Stimulated activated CD4-positive, alpha-beta T cell treated with anti-CD3 and anti-CD28 coated beads, Interleukin-2, amount 100 ng/mL, for 48 hours (primary cell): ENCODE measurements at places on chromosomes 1 and 21.
A peak's percentile ranks its signal among the peaks of the same experiment; 100 is the strongest.

GRCh38 chr1:5746611-5747425 is 245.4 kb downstream of the NPHP4 start:
- no peak for DNase-seq

DNA sequence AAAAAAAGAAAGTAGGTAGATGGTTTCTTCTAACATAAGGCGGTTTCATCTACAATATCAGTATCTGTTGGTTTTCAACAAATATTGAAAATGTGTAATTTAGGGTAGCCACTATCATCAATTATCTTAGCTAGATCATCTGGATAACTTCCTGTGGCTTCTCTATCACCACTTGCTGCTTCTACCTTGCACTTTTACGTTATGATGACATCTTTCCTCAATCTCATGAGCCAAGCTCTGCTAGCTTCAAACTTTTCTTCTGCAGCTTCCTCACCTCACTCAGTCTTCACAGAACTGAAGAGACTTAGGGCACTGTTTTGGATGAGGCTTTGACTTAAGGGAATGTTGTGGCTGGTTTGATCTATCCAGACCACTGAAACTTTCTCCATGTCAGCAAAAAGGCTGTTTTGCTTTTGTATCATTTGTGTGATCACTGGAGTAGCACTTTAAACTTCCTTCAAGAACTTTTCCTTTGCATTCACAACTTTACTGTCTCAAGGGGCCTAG is 144.9 kb upstream of the HP1BP3 start:
- peak; percentile 9 for DNase-seq

- DNase-seq: no peak
Observed at GRCh38 chr1:201349092-201349491, 28.4 kb downstream of the TNNT2 start.

- no peak for DNase-seq
Observed at GRCh38 chr21:29174607-29175013, 44.2 kb downstream of the MAP3K7CL start.

- DNase-seq: no peak
Observed at GRCh38 chr1:89087241-89087640, 22.2 kb upstream of the GBP1 start.

GRCh38 chr1:67609577-67610341 is 75.2 kb upstream of the GADD45A start:
- DNase-seq: no peak

DNA sequence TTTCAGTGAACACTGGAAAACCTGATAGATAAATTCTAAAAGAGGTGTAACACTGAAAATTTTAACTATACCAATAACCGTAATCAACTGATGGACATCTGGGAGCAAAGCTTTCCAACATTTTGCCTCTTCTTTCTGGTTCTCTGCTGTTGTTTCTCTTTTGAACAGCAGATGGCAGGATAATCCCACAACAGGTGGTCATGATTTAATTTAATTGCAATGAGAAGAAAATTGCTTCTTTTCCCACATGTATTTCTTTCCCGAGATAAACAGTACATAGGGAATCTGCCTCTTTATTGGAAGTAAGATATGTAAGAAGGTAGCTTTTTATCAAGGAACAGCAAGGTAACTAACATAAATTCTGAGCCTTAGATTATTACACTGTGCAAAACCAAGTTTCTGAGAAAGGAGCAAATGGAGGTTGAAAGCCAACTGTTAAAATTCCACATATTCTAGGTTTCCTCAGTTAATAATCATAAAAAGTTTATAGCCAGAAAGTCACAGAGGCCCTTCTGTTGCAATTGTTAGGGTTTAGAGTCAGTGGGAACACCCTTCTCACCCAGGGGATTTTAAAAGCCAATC is 72.9 kb downstream of the RPS6KA1 start:
- DNase-seq: peak; percentile 25

DNA sequence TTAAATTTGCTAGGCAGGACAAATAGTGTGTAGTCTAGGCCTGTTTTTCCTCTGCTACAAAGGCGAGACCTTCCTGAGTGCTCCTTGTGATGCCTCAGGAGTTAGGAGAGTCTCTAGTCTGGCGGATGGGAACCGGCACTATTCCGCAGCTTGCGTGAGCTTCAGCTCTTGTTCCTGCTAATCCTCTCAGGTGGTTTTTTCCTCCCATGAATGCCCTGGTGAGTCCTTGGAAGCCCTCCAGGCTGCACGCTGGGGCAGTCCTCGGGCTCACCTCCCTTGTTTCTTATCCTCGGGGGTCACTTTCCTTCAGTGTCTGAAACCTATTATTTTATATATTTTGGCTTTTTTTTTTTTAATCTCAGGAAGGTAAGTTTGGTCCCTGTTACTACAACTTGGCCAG is 28.2 kb downstream of the UTS2 start:
- DNase-seq: no peak

- no peak for DNase-seq
Observed at GRCh38 chr1:58857680-58858673, 74.1 kb upstream of the JUN start.

GRCh38 chr1:162360874-162361260 is 15.8 kb downstream of the SPATA46 start:
- no peak for DNase-seq

DNA sequence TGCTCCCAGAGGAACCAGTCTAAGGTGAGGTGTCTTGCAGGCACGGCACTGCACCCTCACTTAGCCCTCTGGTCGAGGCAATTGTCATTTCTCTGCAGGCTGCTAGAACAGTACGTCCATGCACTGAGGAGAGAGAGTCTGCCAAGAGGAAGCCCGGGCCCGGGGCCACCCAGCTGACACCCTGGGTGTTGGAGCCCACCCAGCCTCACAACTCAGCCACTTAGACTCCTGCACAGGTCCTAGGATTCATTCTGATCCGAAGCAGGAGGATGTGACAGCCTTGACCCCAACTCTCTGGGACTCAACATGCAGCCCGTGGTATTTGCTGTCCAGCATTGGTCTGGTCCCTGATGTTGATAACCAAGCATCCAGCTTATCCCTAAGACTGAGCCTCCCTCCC is 111.9 kb downstream of the ADSS2 start:
- DNase-seq: no peak

- DNase-seq: no peak
Observed at GRCh38 chr1:60173729-60174505, 100.3 kb upstream of the C1orf87 start.

DNA sequence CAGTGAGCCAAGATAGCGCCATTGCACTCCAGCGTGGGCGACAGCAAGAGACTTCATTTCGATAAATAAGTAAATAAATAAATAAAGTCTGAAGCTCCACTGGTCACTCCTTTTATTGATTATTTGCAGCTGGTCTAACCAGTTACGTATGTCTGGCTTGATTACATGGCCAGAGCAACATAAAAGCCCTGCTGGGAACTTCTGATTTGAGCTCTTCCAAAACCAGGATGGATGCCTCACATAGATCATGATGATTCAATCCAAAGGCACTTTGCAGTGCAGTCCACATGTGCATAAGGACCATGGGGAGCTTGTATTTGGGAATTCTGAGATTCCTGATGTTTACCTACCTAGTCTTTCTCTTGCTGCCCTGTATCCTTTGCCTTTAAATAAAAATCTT is 24.0 kb downstream of the NSUN4 start:
- DNase-seq: no peak

DNA sequence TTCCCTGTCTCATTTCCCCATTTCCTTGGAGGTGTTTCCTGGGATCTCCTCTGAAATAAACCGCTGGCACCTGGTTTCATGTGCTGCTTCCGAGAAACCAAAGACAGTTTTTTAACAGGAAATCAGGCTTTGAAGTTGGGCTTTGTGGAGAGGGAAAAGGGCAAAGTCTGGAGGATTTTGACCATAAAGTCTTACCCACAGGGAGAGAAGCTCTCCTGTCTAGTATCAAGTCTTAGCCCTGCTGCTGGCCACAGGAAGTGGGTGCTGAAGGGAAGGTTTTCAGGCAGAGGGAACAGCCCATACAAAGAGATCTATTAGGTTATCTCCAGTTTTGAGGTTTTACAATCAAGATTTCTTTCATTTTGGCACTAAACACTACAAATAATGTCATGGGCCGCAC is 29.3 kb downstream of the SLC5A9 start:
- no peak for DNase-seq

- DNase-seq: no peak
Observed at GRCh38 chr1:220093361-220094015, 444 bp upstream of the IARS2 start.

- DNase-seq: no peak
Observed at GRCh38 chr1:5566924-5567323, 425.3 kb downstream of the NPHP4 start.

DNA sequence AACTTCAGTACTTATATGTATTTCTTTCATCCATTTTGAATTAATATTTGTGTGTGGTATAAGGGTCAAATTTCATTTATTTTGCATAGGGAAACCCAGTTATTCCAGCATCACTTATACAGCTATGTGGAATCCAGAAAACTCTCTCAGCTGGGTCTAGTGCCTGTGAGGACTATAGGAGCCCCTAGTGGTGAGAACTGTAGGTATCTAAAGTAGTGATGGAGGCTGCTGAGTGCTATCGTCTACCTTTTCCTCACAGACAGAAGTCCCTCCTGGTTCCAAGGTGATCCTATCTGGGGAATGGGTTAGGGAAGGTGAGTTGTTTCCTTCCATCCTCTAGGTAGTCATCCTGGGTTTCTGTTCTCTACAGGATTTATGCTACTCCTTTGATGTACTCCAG is 352.0 kb upstream of the C1orf87 start:
- DNase-seq: no peak

DNA sequence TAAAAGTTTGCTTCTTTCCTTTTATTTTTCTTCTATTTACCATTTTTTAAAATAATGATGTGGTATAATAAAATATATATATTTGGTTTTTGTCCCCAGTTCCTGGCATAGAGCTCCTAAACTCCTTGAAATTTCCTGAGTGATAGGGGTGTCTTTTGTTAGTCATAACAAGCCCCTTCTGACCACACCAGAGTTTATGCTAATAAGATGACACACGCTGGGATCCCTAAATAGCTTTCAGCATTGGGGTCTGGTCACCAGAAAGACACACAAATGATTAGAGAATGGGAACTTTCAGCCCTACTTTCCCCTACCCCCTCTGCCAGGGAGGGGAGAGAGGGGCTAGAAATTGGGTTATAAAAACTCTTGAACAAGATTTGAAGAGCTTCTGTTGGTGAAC is 56.2 kb downstream of the COL24A1 start:
- no peak for DNase-seq

- DNase-seq: no peak
Observed at GRCh38 chr1:74693473-74693872, 19.9 kb upstream of the ERICH3 start.

DNA sequence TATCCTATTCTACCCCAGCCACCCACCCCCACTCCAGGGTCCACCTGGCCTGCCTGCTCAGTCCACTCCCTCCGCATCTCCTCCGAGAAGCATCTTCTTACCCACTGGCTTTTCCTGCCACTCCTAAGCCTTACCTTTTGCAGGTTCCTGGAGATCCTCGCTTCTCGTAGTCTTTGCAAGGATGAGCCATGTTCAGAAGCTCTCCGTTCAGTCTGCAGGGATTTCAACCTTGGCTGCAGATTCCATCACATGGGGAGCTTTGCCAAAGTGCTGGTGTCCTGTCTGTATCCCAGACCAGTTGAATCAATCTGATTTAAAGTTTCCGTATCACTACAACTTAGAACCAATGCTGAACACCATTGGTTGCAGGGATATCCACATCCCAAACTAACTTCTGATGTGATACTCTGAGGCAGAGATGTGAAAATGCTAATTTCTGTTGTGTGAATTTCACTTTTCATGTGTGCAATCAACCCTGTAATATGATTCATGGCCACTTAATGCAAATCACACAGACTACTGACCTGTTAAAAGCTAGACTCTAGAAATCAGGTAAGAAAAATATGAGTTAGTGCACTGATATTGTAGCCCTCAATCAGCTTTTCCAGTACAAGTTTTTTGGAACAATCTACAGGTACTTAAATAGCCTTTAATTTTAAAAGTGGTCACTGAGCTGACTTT is 61.9 kb downstream of the CAPN2 start:
- no peak for DNase-seq

GRCh38 chr1:185646202-185646683 is 87.9 kb upstream of the HMCN1 start:
- no peak for DNase-seq

DNA sequence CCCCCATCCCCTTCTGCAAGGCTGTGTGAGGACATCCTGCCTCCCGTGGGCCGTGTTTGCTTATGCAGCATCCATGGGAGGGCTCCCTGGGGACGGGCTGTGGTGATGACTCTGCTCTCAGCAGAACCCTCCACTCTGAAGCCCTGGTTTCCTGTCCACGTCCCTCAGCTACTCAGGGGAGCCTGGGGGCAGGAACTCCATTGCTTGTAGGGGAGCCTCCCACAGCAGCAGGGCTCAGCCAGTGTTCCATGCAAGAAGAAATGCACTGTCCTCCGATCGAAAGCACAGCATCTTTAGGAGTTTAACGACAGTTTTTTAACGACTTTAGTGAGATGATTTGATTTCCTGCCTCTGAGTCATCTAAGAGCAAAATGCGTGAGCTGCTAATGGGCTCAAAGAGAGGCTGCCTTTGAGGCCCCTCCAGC is 8.3 kb upstream of the KCNAB2 start:
- no peak for DNase-seq

DNA sequence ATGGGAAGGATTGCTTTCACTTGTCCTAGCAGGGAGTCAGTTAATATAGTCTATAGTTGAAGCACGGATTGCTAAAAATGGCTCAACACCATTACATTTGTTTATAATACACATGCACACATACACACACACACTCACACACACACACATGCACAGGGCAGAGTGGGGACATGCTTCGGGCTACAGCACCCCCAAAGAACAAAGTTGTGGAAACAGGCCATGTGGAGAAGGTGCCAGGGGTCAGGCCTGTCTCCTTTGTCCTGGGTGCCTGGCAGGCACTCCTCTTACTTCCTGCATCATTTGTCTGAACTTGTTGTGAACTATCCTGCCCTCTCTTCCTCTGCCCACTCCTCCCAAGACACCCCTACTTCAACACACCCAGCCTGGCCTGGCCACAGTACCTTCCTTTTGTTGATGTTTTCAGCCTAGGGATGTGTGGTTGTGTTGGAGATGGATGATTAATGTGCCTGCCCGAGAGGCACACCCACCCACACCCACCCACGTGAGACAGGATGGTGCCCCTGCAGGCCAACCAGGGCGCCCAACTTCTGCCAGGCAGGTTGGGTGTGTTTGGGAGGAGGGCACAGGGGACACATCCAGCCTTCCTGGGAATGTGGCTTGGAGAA is 17.5 kb downstream of the RASSF5 start:
- DNase-seq: no peak

- DNase-seq: no peak
Observed at GRCh38 chr1:74431531-74431930, 80.9 kb downstream of the LRRC53 start.

DNA sequence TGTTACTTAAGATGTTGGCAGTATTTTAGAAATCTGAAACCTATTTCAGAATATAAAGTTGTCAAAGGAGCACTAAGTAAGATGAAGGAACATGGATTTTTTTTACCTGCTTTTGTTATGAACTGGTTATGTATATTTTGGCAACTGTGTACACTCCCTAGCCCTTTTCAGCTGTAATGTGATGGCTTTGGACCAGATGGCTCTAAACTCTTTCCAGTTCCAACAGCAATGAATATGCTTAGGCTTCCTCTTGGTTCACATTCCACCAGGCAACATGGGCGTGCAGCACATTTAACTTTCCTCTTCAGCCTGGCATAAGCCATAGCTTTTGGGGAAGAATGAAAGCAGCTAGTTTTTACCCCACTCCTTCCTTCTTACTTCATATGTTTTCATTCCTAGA is 95.6 kb upstream of the ADAMTS5 start:
- no peak for DNase-seq
